SW 1271 (cell line): ENCODE measurements at places on chromosomes 2 and 18.

GRCh38 chr2:45450634-45451033 lies 160.4 kb downstream of the SRBD1 start:
- no peak for DNase-seq

DNA sequence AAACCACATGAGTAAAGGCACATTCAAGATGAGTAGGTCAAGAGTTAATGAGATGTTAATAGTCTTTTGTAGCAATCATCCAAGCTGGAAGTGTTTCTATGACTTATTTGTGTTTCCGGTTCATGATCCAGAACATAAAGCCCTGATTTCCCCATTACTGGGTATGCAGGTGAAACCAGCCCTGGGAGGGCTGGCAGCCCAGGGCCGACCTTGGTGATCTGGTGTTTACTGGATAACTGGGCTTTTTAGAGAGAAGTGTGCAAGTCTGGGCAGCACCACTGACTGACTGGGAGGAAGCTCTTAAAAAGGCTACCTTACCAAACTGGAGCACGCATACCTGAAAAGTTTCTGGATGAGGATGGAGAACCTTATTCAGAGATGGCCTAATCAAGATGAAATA lies 431.6 kb upstream of the VRK2 start:
- no peak for DNase-seq

GRCh38 chr2:157460384-157460837 lies 16.5 kb upstream of the CYTIP start:
- DNase-seq = no peak

GRCh38 chr18:3998698-3999333 lies 456.3 kb downstream of the DLGAP1 start:
- DNase-seq = no peak

DNA sequence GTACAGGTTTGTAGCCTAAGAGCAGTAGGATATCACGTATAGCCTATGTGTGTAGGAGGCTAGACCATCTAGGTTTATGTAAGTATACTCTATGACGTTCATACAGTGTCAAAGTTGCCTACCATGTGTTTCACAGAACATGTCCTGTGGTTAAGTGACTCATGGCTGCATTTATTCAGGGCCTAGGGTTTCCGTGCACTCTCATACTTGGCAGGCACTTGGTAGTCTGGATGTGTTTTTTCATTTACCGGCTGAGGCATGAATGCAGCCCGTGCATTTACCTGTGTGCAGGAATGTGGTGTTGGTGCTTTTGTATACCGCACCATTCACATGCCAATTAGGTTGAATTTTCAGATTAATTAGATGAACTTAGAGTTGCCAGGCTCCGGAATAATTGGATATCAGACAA lies 43.4 kb downstream of the MYL12B start:
- no peak for DNase-seq

DNA sequence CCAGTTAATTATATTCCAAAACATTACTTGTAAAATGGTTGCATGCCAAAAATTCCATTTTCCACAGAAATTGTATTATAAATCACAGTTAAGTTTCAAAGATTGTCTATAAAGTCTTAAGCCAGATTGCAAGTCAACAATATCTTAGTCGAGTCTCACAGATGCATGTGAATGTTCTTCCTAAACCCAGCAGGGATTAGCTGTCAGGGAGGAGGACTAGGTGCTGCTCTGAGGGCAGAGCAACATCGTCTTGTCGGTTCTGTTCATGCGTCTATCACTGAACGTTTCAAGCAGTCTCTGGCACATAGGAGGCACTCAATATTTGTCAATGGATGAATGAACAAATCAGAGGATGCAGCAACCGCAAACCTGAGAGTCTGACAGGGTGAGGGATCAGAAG lies 27.0 kb downstream of the EPB41L3 start:
- no peak for DNase-seq

DNA sequence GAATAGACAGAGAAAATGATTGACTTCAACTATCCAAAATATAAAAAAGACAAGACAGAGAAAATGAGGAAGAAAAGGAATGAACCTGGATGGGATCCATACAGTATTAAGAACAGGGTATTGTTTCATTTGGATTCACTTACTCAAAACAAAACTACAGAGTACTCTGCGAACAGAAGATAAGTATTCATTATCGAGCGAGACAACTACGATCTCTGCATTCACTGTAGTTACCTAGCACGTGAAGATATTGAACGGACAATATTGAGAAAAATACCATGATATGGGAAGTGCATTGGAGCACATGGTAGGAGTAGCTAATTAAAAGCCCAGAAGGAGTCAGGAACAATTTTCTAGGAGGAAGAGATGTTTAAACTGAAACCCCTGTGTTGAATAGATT lies 1.0 kb upstream of the ORC2 start:
- no peak for DNase-seq
